ENCODE measurements at places on chromosomes 13 and 19. TPM values are rescaled to one million over a fixed set of nuclear protein-coding genes. Genes with fewer than 3 reads are reported as not detected.

The FOSB gene
- 0.27 TPM for polyA plus RNA-seq

The CRB3 gene
- polyA plus RNA-seq = 6.1 TPM

The VSTM2B gene
- not detected for polyA plus RNA-seq

The NKPD1 gene
- 1.2 TPM for polyA plus RNA-seq

The LPAR2 gene
- polyA plus RNA-seq = 7.3 TPM
